NCI-H1694 (cell line): ENCODE measurements at places on chromosomes 5 and 9.

DNA sequence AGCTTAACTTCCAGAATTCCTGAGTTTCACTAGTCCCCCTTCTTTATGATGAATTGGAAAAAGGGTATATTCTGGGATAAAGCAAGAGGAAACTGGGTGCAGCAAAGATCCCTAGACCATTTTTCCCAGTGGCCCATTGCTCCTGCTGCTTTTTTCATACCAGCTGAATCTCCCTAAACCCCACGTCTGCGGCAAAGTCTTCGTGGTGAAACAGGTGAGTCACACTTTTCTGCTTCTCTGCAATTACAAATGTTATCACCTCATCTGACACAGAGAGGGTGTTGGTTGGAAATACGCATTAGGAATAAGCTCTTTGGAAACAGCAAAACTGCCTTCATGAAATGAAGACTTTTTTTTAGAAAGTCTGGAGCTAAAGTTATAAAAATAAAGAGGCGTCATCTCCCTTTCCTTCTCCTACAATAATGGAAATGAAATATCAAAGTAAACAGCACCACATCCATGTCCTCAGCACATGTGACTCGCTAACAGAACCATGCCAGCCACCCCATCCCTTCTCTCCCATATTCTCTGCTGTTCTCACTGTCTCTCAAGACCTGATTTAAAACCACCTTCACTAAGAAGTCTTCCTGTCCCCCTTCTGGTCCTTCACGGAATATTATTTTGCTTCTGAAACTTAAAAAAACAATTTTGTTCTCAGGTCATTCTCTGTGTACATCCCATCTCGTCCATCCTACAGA is 39.5 kb upstream of the GLRX start:
- DNase-seq, result no peak

- DNase-seq, result no peak
Measured at GRCh38 chr9:137299203-137299565, 2.9 kb downstream of the NRARP start.

DNA sequence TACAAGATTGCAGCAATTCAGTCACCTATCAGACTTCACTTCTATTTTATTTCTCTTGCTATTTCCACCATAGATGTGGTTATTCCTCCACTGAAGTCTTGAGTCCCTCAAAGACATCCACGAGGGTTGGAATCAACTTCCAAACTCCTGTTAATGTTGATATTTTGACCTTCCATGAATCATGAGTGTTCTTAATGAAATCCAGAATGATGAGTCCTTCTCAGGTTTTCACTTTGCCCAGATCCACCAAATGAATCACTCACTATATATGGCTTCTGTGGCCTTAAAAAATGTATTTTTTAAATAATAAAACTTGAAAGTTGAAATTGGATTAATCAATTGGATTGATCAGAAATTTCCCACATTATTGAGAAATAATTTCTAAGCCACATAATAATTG is 1821.0 kb downstream of the EFNA5 start:
- DNase-seq, result no peak

DNA sequence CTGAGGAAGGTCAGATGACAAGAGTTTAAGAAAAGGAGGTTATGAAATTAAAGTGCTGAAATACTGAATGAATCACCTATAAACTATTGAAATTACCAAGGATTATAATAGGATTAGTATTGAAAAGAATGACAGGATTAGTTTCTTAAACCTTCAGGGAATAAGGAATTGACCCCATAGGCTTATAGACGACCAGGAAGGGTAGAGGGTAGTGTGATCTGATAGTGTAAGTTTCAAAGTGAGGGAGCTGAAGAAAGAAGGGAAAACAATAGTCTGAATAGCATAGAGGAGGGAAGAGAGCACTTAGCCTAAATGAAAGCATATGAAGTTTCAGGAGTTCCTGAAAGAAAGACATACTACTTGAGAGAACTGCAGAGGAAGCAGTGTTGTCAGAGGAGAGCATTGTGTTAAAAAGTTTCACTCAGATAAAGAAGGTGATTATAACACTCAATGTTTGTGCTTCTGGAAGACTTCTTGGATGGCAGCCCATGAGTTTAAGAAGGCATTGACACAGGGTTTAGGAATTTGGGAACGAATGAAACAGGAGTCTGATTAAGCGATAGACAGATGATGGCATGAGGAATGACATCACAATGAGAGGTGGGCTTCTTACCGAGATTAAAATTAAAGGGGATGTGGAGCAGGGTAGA is 557.9 kb upstream of the GRAMD2B start:
- no peak for DNase-seq

DNA sequence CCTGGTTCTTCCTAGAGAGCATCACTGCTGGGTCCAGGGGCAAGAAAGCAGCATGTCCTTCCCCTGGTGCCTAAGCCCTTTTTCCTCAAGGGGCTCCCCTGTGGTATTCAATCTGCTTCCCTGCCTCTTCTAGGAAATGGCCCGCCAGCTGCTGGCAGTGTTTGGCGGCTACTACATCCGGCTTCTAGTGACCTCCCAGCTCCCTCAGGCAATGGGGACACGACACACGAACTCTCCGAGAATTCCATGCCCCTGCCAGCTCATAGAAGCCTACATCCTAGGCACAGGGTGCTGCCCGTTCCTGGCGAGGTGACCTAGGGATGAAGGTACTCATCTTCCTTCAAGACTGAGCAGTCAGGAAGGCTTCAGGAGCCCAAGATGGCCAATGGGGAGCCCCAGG is 14.6 kb downstream of the TEX53 start:
- no peak for DNase-seq

DNA sequence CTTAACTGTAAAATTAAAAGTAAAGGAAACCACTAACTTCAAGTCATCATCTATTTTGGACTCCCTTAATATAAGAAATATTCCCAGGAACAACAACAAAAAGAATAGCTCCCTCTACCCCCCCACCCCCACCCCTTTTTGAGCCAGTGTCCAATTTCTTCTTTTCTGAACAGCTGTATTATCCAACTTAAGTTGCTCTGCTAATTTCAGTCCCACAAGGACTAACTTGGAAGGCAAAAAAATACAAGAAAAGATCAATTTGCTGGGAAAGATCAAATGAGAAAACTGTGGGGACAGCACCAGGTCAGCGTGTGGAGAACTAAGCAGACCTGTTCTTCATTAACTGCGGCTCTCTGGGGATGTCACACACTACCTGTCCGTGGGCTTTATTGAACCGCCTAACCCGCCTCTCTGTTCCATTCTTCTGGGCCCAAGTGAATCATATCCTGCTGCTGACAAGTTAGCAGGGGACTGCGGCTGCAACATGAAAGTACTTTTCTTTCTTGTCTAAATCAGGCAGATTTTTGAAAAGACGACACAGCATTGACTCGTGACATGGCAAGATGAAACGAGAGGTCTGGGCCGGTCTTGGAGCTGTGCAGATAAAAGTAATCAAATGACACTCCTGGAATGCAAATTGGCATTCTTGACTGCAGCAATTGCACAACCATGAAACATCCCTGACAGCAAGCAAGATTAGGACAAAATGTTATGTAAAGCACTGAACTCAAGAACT is 2.7 kb downstream of the BNC2 start:
- DNase-seq, result no peak

- DNase-seq, result no peak
Measured at GRCh38 chr5:171724468-171725204, 61.0 kb upstream of the SMIM23 start.

- DNase-seq, result no peak
Measured at GRCh38 chr9:87642330-87643106, 83.4 kb upstream of the CTSL start.

DNA sequence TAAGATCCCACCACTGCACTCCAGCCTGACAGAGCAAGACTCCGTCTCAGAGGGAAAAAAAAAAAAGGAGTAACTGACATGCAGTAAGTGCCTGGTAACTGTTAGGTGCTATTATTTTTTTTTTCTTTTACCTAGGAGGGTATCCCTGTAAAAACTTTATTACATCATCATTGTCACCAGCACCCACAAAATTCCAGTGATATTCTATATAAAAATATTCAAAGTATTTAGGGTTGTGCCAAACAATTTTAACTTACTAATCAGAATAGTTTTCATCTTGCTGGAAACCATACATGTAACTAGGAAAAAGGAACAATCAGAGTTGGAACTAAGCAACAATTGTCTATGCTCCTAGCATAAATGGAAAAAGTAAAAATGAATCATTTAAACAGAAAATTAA is 112.4 kb downstream of the SSBP2 start:
- no peak for DNase-seq

DNA sequence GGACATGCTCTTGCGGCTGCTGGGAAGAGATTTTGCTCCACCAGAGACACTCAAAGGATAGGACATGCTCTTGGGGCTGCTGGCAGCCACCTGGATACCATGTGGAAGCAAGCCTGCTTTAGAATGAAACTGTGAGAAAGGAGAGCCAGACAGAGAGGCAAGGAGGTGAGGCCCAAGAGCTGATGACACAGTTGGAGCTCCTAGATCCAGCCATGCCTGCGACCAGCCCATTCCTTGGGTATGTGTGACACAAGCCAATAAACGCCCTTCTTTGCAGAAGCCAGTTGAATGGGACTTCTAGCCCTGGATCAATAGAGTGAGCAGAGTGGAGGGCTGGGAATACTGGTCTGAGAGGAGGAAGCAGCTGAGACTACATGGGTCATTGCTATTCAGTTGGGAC is 69.6 kb downstream of the SMIM23 start:
- no peak for DNase-seq

GRCh38 chr5:45696206-45696836 is at the start of gene HCN1:
Gene HCN1 (minus strand): TSS chr5:45696380.
- DNase-seq, result peak; percentile 66
